Foreskin melanocyte (primary cell): ENCODE measurements at places on chromosomes 2 and 18.

- no peak for DNase-seq
These were observed 128.0 kb upstream of the CD302 start for GRCh38 chr2:159925975-159926374.

DNA sequence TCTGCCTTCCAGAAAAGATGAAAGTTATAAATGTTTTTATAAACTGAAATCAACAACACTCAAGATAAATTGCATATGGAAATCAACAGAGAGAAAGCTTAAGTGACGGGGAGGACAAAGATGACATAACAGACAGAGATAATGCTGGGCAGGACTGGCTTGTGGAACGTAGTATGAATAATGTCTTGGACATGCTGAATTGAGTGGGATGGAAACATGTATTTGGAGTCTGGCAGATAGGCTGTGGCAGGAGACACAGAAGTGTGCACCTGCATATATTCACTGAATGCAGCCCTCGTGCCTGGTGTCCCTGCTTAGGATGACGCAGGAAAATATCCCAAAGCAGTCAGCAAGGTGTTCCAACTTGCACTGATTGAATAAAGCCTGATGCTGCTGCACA lies 318.2 kb downstream of the CBLN2 start:
- no peak for DNase-seq

- no peak for DNase-seq
These were observed 50.7 kb upstream of the HNRNPA3 start for GRCh38 chr2:177161741-177162460.

GRCh38 chr18:22493940-22494339 lies 76.2 kb upstream of the CTAGE1 start:
- DNase-seq, result no peak

DNA sequence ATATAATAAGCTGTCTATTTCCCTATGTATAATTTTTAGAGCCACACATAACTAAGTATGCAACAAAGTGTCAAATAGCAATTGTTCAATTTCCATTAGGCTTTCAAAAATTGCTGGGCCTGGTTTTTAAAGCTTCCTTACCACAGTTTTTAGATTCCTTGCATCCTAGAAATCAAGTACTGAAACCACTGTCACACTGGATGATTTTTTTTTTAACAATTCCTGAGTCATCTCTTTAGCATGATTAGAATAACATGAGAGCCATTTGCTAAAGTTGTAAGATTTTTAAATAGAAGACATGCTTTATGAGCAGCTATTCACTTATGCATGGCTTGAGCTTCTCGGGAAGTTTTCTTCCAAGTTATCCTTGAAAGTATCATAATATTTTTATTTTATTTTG lies 319.5 kb upstream of the NXPH2 start:
- DNase-seq, result no peak

- DNase-seq, result no peak
These were observed 67.4 kb downstream of the BOLA3 start for GRCh38 chr2:74080346-74080745.

GRCh38 chr2:68505603-68506159 lies 38.3 kb downstream of the APLF start:
- DNase-seq, result no peak

- DNase-seq, result no peak
These were observed 125.4 kb downstream of the CELF4 start for GRCh38 chr18:37440206-37440605.

- no peak for DNase-seq
These were observed 24.9 kb downstream of the IGFBP5 start for GRCh38 chr2:216670266-216671080.

GRCh38 chr2:116917196-116917595 lies 897.3 kb upstream of the DDX18 start:
- DNase-seq, result no peak
